ENCODE measurements at places on chromosomes 13 and 19.

DNA sequence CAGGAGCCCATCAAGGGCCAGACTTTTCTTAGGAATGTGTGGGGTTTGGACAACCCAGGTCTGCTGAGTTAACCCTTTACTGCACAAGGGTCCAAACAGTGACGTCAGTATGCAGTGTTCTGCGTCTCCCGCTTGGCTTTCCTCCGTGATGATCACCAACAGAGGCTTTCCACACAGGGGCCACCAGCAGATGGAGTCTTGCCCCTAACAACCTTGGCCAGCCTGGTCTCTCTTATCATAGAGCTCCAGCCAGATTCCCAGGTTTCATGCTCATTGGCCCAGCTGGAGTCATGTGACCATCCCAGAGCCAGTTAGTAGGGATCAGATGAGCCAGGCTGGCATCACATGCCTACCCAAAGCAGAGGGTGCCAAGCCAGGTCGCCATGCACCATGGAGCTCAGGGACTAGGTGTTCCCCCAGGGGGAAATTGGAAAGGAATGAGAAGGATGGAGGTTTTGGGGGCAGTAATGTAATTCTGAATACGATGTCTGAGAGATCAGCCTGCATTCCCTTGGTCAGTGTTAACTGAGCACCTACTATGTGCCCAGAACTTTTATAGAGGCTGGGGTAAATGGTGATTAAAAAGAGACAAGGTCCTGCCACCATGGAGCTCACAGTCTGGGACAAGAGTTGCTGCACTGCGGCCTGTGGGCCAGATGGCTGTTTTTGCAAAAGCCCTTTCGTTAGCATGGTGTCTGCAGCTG lies 61.2 kb downstream of the MYH14 start:
- no peak for DNase-seq

DNA sequence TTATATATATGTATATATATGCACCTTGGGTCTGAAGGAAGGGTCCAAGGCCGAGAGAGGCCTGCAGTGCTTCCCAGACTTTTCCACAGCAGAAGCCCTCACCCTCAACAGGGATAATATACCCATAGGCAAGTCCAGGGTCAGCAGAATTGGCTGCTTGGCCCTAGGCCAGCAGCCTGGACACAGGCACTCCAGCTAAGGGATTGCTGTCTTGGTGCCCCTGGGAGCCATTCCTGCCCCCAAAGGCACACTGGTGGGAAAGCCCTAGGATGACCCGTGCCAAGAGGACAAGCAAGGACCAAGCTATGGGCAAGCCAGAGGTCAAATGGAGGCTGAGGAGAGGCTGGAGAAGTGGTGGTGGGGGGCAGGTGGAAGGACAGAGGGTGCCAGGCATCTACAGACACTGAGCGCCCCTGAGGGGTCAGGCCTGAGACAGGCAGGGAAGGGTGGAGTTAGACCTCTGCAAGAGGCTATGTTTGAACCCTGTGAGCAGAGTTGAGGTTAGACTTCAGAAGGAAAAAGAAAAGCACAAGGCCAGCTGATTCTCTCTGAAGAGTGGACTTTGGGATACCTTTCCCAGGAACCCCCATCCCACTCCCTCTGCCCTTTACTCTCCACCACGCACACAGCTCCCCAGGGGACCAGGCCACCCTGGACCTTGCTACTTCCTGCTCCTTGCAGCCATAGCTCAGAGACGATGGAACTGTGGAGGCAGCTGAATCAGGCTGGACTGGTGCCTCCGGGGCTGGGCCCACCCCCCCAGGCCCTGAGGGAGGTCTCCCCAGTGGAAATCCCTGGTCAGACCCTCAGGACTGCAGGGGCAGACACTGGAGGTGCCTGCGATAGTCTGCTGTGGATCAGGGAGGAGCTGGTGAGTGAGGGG lies at the start of gene ERICH4:
TSS of gene ERICH4 (plus strand) at position 684 of the 883 bp plus-strand sequence. CDS start at position 698, 14 bp downstream.
- DNase-seq: no peak

- no peak for DNase-seq
These were observed 214.8 kb downstream of the NDFIP2 start for GRCh38 chr13:79695754-79696153.

- DNase-seq: no peak
These were observed at the start of gene CYP2F1 for GRCh38 chr19:41114132-41114531. CYP2F1 (plus strand) TSS chr19:41114432; CDS start chr19:41116189, 1,757 bp downstream.

GRCh38 chr13:60282186-60282585 lies 114.8 kb upstream of the TDRD3 start:
- DNase-seq: no peak

Data from fibroblast of skin of left quadriceps (primary cell).